Endothelial cell (in vitro differentiated cells): ENCODE measurements at places on chromosomes 12 and 14. TPM values are rescaled to one million over a fixed set of nuclear protein-coding genes. Genes with fewer than 3 reads are reported as not detected.
A peak's percentile ranks its signal among the peaks of the same experiment; 100 is the strongest.

The GRIN2B gene
- total RNA-seq: 2.4 TPM

The NEMF gene
- 55.5 TPM for total RNA-seq

The TROAP gene
- 12.4 TPM for total RNA-seq

The KITLG gene
- total RNA-seq: 28.3 TPM

The STYK1 gene
- 11.4 TPM for total RNA-seq

The PPP4R4 gene
- 0.18 TPM for total RNA-seq

The PLEKHD1 gene
- total RNA-seq: 0.80 TPM

The RAD51B gene
- total RNA-seq: 23.5 TPM

The FKBP4 gene
- 39.6 TPM for total RNA-seq

The FLRT2 gene
- total RNA-seq: 7.8 TPM

The KDM2B gene
- total RNA-seq: 36.7 TPM

The MYH6 gene
- total RNA-seq: 1.6 TPM

The NFATC4 gene
- total RNA-seq: 42.4 TPM

DNA sequence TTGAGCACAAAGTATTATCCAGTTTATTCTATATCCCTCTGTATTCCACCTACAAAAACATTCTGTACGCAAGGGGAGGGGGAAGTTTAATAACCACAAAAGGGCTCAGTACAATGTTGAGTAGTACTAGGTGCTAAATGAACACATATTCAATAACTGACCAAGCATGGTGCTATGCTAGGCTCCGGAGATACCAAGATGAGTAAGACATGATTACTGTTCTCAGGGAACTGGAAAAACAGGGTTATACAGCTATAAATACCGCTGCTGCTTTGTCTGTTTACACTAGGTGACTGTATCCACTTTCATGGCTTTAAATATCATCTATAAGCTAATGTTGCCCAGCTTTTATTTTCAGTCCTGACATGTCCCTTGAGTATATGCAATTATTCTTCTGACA lies 135.8 kb downstream of the INSM2 start:
- DNase-seq: no peak

- DNase-seq: no peak
These were observed 100.4 kb downstream of the IRF2BPL start for GRCh38 chr14:76927971-76928700.

DNA sequence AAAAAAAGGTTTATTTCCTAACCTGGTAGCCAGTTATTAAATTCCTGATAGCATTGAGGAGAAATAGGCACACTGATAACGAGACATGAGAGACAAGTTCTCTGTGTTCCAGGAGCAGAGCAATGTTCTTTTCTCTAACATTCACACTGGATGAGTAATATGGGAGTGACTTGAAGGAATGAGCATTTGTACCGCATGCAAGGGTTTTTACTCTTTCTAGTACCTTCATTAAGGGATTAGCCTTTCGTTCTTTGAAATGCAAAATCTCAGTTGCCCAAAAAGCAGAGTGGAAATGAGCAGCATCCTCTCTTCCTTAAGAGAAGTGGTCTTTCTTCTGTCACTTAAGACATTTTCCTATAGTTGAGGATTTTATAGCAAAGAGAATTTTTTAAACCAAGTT lies 54.7 kb downstream of the FGD4 start:
- DNase-seq: no peak

GRCh38 chr12:88638966-88639760 lies 58.9 kb upstream of the KITLG start:
- peak; percentile 3 for DNase-seq

GRCh38 chr12:32906399-32907165 lies 10.0 kb upstream of the PKP2 start:
- DNase-seq: no peak

- no peak for DNase-seq
These were observed 47.4 kb downstream of the SAMD4A start for GRCh38 chr14:54614296-54614695.

DNA sequence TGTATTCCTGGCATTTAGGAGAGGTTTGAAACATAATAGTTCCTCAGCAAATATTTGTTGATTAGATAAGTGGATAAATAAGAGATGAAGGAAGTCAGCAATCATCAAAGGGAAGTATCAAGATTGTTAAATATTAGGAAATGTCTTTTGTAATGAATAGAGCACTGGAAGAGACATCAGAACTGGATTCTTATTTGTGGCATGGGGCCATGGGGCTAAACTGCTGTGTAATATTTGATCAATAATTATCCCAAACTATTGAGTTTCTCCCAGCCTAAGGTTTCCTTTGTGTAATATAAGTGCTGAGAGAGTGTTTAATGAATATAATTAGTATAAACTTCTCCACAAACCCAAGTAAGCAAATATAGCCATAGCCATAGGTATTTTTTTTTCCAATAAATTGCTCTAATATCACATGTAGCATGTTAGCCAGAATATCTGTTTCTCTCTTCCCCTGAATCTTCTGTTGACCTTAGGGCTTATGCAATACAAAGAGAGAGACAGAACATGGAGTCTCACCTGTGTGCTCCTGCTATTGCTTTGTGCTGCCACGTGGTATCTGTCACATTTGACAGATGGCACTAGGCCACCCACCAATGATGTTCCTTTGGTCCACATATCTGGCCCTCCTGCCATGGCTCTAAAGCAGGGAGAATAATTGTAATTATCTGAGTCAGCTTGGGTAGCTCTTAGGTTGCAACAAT lies 658.7 kb downstream of the SOX5 start:
- DNase-seq: no peak

- DNase-seq: peak; percentile 22
These were observed 26.9 kb downstream of the ZFC3H1 start for GRCh38 chr12:71636704-71637115.

GRCh38 chr14:93059917-93060545 lies 55.7 kb downstream of the ITPK1 start:
- DNase-seq: no peak

DNA sequence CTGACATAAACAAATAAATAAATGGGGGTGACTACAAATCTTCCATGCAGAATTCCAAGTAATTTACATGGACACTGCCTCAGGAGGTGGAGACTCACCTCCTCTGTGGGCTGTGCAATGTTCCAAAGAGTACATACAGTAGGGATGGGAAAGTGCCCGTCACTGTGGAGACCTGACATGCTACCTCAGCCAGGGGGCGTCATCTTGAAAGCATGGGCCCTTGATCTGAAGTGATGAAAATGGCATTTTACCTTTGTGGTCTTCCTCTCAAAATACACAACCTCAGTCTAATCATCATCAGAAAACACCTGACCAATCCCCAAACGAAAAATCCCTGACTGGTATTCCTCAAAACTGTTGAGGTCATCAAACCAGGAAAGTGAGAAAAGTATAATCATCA lies 48.4 kb downstream of the ANAPC7 start:
- peak; percentile 37 for DNase-seq

- DNase-seq: no peak
These were observed 14.0 kb upstream of the ANKLE2 start for GRCh38 chr12:132775502-132776229.

DNA sequence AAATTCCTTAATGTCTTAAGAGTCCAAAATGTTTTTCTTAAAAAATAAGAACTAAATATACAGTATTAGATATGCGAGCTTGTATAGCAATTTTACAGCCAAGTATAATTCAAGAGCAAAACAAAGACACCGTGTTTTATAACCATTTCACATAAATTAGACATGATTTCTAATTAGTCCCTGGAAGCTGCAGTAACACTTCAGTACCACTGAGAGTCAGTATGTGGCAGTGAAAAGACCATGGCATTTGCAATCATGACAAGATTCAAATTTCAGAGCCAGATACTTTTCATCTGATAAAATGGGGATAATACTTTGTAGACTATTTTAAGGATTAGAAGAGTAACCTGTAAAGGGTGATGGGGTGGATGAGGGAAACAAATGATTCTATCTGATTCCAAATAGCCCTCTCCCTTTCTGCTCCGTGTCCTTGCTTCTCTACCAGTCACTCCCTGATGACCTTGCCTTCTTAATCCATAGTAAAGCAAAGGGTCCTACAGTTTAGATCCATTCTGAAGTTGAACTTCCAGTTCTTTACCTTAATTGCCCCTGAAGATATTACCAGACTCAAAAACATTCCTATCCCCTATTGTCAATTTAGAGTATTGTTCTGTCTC lies 145.4 kb upstream of the ABCD2 start:
- no peak for DNase-seq

GRCh38 chr12:25723921-25724491 lies 170.9 kb upstream of the LMNTD1 start:
- DNase-seq: no peak

- no peak for DNase-seq
These were observed 2.1 kb upstream of the GPR132 start for GRCh38 chr14:105067140-105067968.

- DNase-seq: no peak
These were observed 425.8 kb downstream of the RAD51B start for GRCh38 chr14:68245146-68246073.

DNA sequence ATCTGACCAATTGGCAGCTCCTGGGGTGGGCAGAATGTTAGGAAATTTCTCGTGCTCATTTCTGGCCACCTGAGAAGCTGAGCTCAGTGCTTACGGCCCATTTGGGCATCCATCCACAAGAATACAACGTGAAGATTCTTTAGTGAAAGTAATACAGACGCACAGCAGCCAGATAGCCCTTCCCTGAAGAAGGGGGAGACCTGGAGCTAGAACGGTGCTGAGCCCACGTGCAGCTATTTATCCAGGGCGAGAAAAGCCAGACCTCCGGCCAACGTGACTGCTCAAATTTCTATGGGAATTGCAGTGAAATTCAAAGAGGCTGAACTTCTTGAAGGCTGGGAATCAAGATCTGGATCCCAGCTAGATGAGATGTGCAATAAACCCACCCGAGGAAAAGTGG lies 20.7 kb downstream of the NID2 start:
- DNase-seq: no peak

- peak; percentile 74 for DNase-seq
These were observed at the start of gene WSCD2 for GRCh38 chr12:108129017-108129812. Gene WSCD2, plus strand, starts transcription at chr12:108129288. Its CDS starts 66,545 bp downstream, at chr12:108195833.

GRCh38 chr12:65878540-65878939 lies 54.3 kb downstream of the HMGA2 start:
- no peak for DNase-seq

DNA sequence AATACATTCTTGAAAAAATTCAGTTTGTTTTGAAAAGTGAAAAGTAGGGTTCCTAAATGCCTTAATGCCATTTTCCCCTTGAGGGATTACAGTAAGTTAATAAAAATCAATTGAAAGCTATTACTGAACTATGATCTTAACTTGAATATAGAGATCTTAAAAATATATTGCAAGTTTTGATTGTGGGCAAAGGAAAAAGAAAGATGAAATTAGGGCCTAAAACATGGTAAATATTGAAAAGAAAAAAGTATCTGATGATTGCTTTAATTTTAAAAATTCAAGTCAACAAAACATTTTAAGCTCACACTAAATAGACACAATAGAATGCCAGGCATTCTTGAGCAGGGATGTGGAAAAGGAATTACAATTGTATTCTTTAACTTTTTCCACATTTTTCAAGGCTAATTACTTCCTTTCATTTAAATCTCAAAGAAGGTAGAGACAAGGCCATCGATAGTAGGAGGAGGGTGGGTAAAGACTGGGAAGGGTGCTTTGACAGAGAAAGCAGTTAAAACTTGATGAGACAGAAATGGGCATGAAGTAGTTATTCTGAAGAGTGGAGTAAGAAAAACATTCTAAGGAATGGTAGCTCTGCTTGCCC lies 294.4 kb downstream of the NELL2 start:
- DNase-seq: no peak

DNA sequence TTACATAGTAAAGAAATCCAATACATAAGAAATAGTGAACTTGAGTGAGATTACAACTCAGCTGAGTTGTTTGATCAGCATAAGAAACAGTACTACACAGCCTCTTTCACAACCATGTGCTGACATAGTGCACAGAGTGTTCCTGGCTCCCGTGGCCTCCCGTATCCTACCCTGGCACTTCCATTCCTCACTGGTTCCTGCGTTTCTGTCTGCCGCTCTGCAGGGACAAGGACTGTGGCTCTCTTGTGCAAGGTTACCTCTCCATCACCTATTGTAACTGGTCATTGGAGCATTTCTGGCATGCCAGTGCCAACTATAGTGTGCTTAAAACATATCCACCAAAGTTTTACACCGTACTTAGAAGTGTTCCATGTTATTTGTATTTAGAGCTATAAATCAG lies 46.3 kb upstream of the PCED1B start:
- no peak for DNase-seq

GRCh38 chr14:99481745-99482099 lies 513 bp downstream of the CCNK start:
- DNase-seq: peak; percentile 30

- DNase-seq: no peak
These were observed 100.5 kb downstream of the TSPAN8 start for GRCh38 chr12:71057330-71057729.

- no peak for DNase-seq
These were observed 14.8 kb downstream of the CREBL2 start for GRCh38 chr12:12626471-12626870.

GRCh38 chr12:31272607-31273225 lies 53.2 kb downstream of the SINHCAF start:
- DNase-seq: no peak

DNA sequence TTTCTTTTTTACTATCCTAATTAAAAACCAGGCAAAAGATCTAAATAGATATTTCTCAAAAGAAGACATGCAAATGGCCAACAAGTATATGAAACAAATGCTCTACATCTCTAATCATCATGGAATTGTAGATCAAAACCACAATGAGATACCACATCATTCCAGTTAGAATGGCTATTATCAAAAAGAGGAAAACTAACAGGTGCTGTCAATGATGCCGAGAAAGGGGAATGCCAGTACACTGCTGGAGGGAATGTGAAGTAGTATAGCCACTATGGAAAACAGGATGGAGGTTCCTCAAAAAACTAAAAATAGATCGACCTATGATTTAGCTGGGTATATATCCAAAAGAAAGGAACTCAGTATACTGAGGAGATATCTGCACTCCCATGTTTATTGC lies 39.0 kb upstream of the C12orf75 start:
- no peak for DNase-seq

- no peak for DNase-seq
These were observed 28.4 kb upstream of the FOXN3 start for GRCh38 chr14:89445273-89445973.

GRCh38 chr14:103313704-103314103 lies 20.3 kb upstream of the EIF5 start:
- DNase-seq: no peak

- no peak for DNase-seq
These were observed 389.2 kb downstream of the TMEM117 start for GRCh38 chr12:44225149-44225510.

- no peak for DNase-seq
These were observed 421.0 kb upstream of the CCDC196 start for GRCh38 chr14:66065188-66065587.

GRCh38 chr14:21264025-21264801 lies 5.0 kb downstream of the HNRNPC start:
- no peak for DNase-seq

- no peak for DNase-seq
These were observed 274.9 kb upstream of the LMO3 start for GRCh38 chr12:16880864-16881285.

DNA sequence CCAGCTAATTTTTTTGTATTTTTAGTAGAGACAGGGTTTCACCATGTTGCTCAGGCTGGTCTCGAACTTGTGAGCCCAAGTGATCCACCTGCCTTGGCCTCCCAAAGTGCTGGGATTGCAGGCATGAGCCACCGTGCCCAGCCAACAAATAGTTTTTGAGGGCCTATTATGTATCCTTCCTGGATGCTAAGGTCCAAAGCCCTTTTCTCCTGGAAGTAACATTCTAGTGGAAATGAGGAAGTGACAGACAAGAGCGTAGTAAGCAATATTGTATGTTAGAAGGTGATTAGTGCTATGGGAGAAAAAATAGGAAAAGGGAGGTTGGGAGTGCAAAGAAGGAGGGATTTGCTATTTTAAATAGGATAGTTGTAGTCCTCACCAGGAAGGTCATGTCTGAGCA lies 9.0 kb upstream of the CGRRF1 start:
- no peak for DNase-seq

GRCh38 chr12:40723001-40723400 lies 30.8 kb downstream of the CNTN1 start:
- no peak for DNase-seq
